Neural cell (in vitro differentiated cells): ENCODE measurements at places on chromosomes 2 and 18. TPM values are rescaled to one million over a fixed set of nuclear protein-coding genes. Genes with fewer than 3 reads are reported as not detected.

Gene SP5
- 0.15 TPM in 1 of 2 replicates, not detected in the other for polyA plus RNA-seq

Gene PDIA6
- polyA plus RNA-seq = 109 and 124 TPM in 2 replicates

Gene TXNL4A
- 131 and 163 TPM in 2 replicates for polyA plus RNA-seq

Gene TSPYL6
- not detected in 2 replicates for polyA plus RNA-seq

Gene PSMA8
- not detected in 2 replicates for polyA plus RNA-seq

Gene B3GNT7
- polyA plus RNA-seq = 0.06 and 0.67 TPM in 2 replicates

Gene ORC4
- polyA plus RNA-seq = 215 and 261 TPM in 2 replicates

Gene KIAA2012
- polyA plus RNA-seq = not detected in 2 replicates

Gene C2orf78
- polyA plus RNA-seq = not detected in 2 replicates

Gene HDHD2
- polyA plus RNA-seq = 61.3 and 64.9 TPM in 2 replicates

Gene MYO3B
- 0.06 and 0.11 TPM in 2 replicates for polyA plus RNA-seq

Gene BMP10
- not detected in 2 replicates for polyA plus RNA-seq

Gene STPG4
- polyA plus RNA-seq = 0.98 TPM in 1 of 2 replicates, not detected in the other

Gene TMX3
- polyA plus RNA-seq = 118 and 158 TPM in 2 replicates

Gene SLC5A6
- 64.3 and 98.4 TPM in 2 replicates for polyA plus RNA-seq

Gene FBXO11
- 125 and 132 TPM in 2 replicates for polyA plus RNA-seq

Gene ATOH8
- polyA plus RNA-seq = 0.92 and 1.6 TPM in 2 replicates

Gene TWIST2
- not detected in 2 replicates for polyA plus RNA-seq

Gene GRHL1
- 25.4 and 26.3 TPM in 2 replicates for polyA plus RNA-seq

Gene IL36RN
- polyA plus RNA-seq = not detected in 2 replicates

Gene ZNF397
- 58.7 and 65.2 TPM in 2 replicates for polyA plus RNA-seq

Gene TUBB8B
- polyA plus RNA-seq = not detected in 2 replicates

Gene ANKRD30B
- polyA plus RNA-seq = not detected in 2 replicates

Gene LIMS4
- polyA plus RNA-seq = 0.46 TPM in 1 of 2 replicates, not detected in the other

Gene POU3F3
- polyA plus RNA-seq = 69.3 and 72.0 TPM in 2 replicates

Gene CCDC121
- polyA plus RNA-seq = 2.2 and 3.0 TPM in 2 replicates

Gene HAAO
- not detected in 2 replicates for polyA plus RNA-seq

Gene LAMA3
- 2.2 and 3.4 TPM in 2 replicates for polyA plus RNA-seq

Gene ANKRD53
- polyA plus RNA-seq = not detected in 2 replicates
